Activated CD8-positive, alpha-beta T cell treated with anti-CD3 and anti-CD28 coated beads, Interleukin-2, amount 10 ng/mL, durations not matched to agents 7 days and 5 days (primary cell): ENCODE measurements at places on chromosomes 3 and 15. TPM values are rescaled to one million over a fixed set of nuclear protein-coding genes. Genes with fewer than 3 reads are reported as not detected.
A peak's percentile ranks its signal among the peaks of the same experiment; 100 is the strongest.

- H3K36me3 ChIP-seq, result peaks cover 7% of the 10 kb centered on the region
- no peak for DNase-seq
- H3K27ac ChIP-seq, result no peak overlapping the region
Observed at GRCh38 chr15:40322531-40323238, 807 bp upstream of the INAFM2 start.

DNA sequence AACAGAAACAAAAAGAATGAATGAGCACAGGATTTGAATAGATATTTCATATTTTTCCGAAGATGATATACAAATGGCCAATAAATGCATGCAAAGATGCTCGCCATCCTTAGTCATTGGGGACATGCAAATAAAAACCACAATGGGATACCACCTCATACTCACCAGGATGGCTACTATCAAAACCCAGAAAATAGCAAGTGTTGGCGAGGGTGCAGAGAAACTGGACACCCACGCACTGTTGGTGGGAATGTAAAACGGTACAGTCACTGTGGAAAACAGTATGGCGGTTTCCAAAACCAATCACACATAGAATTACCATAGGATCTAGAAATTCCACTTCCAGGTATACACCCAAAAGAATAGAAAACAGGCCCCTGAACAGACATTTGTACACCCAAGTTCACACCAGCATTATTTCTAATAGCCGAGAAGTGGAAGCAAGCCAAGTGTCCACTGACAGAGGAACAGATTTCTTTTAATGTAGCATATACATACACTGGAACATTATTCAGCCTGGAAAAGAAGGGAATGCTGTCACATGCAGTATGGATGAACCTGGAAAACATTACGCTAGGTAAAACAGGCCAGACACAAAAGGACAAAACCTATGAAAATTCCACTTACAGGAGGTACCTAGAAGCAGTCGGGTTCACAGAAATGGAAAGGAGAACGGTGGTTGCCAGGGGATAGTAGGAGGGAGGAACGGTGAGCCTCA, 3.6 kb downstream of the RNF168 start:
- peaks cover 38% of the 10 kb centered on the region for H3K4me1 ChIP-seq
- H3K27me3 ChIP-seq, result no peaks in the 10 kb centered on the region
- DNase-seq, result no peak
- H3K36me3 ChIP-seq, result peaks cover 58% of the 10 kb centered on the region
- peak overlapping the region; percentile 93 for H3K4me3 ChIP-seq

UCN2 gene
- total RNA-seq, result not detected

DNA sequence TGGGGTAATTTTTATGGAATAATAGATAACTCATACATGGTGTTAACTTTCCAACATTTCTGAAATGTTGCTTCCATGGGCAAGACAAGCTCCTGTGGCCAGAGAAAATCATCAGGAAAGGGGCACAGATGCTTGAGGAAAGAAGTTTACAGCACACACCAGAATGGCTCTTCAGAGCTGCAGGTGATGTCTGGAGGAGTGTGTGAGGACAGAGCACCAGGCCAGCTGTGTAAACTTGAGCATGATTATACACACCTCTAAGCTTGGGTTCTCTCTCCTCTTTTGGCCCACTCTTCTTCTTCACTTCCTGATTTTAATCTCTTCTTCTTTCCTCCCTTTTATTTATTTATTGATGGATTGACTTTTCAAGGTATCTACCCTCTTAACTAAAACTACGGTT, 676.0 kb downstream of the GRM7 start:
- H3K27ac ChIP-seq, result no peak overlapping the region
- no peaks in the 10 kb centered on the region for H3K27me3 ChIP-seq
- DNase-seq, result no peak
- H3K4me3 ChIP-seq, result no peak overlapping the region

DNA sequence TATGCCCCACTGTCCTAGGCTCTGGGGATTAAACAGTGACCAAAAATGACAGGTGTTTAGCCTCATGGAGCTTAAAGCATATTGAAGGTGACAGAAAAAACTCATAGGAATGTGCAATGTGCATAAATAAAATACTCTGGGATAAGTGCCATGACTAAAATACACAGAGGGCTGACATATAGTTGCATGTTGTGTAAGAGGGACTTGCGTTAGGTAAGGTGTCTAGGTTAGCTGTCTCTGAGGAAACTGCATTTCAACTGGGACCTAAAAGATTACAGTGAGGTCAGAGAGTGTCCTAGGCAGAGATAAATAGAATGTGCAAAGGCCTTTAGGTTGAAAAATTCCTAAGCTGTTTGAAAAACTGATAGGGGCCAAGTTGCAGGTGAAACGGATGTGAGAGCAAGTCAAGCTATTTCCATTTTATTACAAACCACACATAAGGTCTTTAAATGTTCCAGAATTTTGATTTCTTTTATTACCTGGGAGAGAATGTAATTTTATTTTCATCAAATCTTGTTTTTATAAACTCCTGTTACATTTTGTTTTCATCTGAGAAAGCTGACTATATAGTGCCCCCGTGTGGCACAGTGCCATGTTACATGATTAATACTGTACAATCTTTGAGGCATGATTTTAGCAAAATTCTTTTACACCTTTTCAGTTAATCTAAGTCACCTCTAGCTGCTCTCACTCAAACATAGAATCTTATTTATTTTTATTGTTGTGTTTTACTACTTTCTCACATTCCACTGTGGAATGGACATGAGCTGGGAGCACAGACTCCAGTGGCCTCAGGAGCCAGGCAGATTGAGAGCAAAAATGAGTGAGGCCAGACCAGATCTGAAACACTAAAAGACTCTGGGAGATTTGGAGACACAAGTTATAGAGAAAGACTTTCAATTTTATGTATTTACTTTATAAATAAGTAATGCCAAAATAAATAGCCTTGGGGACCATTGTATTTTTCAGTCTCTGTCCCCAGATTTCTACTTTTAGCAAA, 259.6 kb upstream of the ZNF717 start:
- peak; percentile 26 for DNase-seq
- no peak overlapping the region for H3K27ac ChIP-seq
- H3K4me1 ChIP-seq, result no peaks in the 10 kb centered on the region
- no peak overlapping the region for H3K4me3 ChIP-seq
- H3K36me3 ChIP-seq, result no peaks in the 10 kb centered on the region

GRCh38 chr15:93179072-93179471, 90.1 kb upstream of the RGMA start:
- DNase-seq, result no peak
- H3K27ac ChIP-seq, result no peak overlapping the region
- H3K4me1 ChIP-seq, result peaks cover 4% of the 10 kb centered on the region
- H3K36me3 ChIP-seq, result no peaks in the 10 kb centered on the region
- peaks cover 3% of the 10 kb centered on the region for H3K27me3 ChIP-seq

GCNT3 gene
- not detected for total RNA-seq

DNA sequence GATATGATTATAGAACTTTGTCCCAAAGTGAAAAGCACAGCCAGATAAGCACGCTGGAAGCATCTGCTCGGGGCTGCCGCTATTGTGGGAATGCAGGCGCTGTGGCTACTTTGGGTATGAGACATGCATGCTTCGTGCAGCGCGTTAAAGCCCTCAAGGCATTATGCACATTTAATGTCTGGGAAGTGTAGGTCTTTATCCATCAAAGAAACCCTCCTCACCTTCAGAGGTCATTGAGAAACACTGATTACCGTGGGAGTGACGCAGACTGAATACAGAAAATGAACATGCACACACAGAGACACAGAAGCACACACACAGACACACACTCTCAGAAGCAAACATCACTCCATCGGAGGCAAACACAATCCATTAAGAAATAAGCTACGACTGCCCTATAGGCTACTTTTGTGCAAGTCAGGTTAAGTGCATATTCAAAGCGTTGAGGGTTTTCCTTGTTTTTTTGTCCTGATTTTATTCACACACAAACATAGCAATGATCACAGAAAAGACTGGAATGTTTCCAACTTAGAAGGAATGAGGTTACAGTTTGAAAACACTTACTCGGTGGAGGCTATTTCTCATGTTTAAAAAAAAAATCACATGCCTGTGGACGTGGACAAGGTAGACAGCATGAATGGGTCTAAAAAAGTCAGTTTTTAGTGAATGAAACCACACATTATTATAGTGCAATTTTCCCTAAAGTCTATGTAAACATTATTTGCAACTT, 68.5 kb downstream of the PLCH1 start:
- H3K4me1 ChIP-seq, result no peaks in the 10 kb centered on the region
- H3K4me3 ChIP-seq, result no peak overlapping the region
- no peak overlapping the region for H3K27ac ChIP-seq
- DNase-seq, result no peak

GRCh38 chr3:121624147-121624899, 31.1 kb downstream of the FBXO40 start:
- peaks cover 2% of the 10 kb centered on the region for H3K27me3 ChIP-seq
- H3K4me3 ChIP-seq, result no peak overlapping the region
- no peak overlapping the region for H3K27ac ChIP-seq
- no peaks in the 10 kb centered on the region for H3K4me1 ChIP-seq

CFAP100 gene
- total RNA-seq, result not detected

DNA sequence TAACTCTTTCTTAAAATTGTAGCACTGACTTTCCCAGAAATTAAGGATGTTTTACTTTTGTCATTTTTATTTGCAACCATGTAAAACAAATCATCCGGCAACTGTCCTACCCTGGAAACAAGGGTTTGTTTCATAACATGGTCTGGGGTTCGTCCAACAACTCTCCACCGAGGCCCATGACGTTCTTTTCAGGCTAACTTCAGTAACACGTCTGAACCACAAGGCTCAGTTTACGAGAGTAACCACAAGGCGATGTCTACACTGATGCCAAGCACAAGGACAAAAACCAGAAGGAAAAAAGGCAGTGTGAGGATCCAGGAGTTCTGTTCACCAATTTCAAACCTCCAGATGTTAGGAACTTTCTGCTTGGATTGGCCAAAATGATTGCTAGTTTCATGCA, 546.1 kb downstream of the NTRK3 start:
- no peaks in the 10 kb centered on the region for H3K36me3 ChIP-seq
- no peak for DNase-seq
- H3K27ac ChIP-seq, result no peak overlapping the region
- no peak overlapping the region for H3K4me3 ChIP-seq
- no peaks in the 10 kb centered on the region for H3K27me3 ChIP-seq

- H3K4me3 ChIP-seq, result no peak overlapping the region
- no peak overlapping the region for H3K27ac ChIP-seq
- peaks cover 53% of the 10 kb centered on the region for H3K4me1 ChIP-seq
- no peaks in the 10 kb centered on the region for H3K27me3 ChIP-seq
- H3K36me3 ChIP-seq, result peaks cover 33% of the 10 kb centered on the region
- DNase-seq, result no peak
Observed at GRCh38 chr3:111681661-111682426, 86.7 kb upstream of the ZBED2 start.

GRCh38 chr3:90132197-90132596, 1024.8 kb downstream of the EPHA3 start:
- DNase-seq, result no peak
- H3K4me1 ChIP-seq, result no peaks in the 10 kb centered on the region
- no peaks in the 10 kb centered on the region for H3K36me3 ChIP-seq
- H3K4me3 ChIP-seq, result no peak overlapping the region
- no peaks in the 10 kb centered on the region for H3K27me3 ChIP-seq

- peaks cover 60% of the 10 kb centered on the region for H3K4me1 ChIP-seq
- peak; percentile 46 for DNase-seq
- peak overlapping the region; percentile 93 for H3K4me3 ChIP-seq
- peaks cover 2% of the 10 kb centered on the region for H3K27me3 ChIP-seq
Observed at GRCh38 chr3:184812662-184813042, 686 bp downstream of the VPS8 start.

DNA sequence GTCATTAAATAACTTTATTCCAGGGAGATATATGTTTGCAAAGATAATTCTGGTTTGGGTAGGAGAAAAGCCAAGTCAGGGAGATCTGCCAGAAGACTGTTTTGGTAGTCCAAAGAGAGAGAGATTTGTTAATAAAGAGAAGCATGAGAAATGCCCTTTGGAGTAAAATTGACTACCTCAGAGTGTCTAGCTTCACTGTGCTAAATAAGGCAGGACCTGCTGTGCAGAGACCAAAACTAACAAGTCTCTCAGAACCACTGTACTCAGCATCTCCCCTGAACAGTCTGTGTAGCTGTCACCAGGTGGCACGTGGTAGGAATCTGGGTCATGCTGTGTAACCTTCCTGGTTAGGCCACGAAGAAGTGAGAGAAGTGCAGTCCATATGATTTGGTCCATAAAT, 31.6 kb upstream of the SLC35G2 start:
- H3K27ac ChIP-seq, result peak overlapping the region; percentile 28
- no peaks in the 10 kb centered on the region for H3K36me3 ChIP-seq
- H3K4me1 ChIP-seq, result peaks cover 15% of the 10 kb centered on the region
- H3K27me3 ChIP-seq, result no peaks in the 10 kb centered on the region
- DNase-seq, result peak; percentile 42

GOLGA6L2 gene
- not detected for total RNA-seq

DNA sequence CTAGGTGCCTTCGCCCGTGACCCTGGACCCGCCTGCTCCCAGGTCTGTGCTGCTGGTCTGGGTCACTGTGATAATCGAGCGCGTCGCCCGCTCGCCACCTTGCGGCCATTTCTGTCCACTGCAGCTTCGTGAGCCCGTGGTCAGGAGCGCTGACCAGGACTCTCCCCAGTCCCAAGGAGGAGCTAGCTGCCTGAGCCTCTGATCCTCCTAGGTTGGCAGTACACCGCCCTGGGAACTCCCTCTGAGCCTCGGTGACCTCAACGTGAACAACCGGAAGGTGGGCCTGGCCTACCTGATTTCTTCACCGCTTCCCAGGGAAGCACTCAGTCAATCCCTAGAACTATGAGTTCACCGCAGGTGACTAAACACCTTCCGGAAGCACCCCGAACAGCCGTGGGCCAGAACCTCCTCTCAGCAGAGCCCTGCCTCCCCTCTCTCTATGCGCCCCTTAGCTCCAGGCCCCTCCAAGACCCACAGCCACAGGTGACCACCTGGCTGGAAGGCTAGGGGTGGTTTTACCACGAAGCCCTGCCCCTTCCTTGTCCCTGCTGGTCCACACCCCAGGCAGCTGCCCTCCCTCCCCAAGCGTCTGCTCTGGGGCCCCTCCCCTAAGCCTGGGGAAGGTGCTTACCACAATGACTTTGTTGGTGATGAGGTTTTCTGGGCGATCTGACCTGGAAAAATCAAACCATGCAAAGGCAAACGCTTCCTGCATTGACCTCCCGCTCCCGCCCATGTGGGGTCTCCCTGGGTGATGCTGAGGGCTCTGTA, 9.7 kb downstream of the PLA2G4D start:
- H3K4me3 ChIP-seq, result no peak overlapping the region
- no peaks in the 10 kb centered on the region for H3K27me3 ChIP-seq
- H3K36me3 ChIP-seq, result no peaks in the 10 kb centered on the region
- H3K4me1 ChIP-seq, result peaks cover 12% of the 10 kb centered on the region
- H3K27ac ChIP-seq, result no peak overlapping the region
